Caki2 (cell line): ENCODE measurements at places on chromosomes 16 and 17.

DNA sequence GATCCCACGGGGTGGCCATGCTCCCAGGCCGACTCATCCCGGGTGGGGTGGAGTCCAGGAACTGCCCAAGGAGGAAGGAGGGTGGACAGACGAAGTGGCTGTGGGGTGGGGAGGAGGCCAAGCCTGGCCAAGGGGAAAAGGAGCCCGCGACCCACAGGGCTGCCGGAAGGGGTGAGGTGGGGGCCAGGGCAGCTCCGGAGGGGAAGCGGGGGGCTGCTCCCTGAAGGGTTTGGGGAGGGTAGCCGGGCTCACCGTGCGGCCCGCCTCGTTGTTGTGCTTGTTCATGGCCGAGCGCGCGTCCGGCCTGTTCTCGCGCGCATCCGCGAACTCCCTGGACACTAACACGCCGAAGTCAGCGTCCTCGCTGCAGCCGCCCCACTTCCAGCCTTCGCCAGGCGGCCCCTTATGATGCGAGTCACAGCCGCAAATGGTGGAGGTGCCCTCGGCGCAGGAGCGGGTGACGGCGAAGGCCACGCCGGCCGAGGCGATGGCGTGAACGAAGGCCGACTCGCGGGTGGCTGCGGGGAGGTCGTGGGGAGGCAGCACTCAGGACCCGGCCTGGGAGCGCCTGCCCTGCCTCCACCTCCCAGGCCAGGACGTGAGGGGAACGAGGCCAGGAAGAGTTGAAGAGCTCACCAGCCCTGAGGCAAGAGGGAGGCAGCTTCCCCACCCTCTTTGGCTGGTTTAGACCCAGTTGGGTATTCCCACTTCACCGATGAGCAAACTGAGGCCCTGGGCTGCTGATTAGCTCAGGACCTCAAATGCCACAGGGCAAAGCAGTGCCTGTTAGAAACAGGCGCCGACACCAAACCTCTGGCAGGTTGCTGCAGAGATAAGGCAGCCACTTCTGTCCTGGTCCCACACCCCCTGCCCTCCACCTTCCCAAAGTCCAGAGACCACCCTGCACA lies 48.7 kb downstream of the WNT3 start:
- no peak for DNase-seq

- no peak for DNase-seq
Observed at GRCh38 chr17:74949455-74950115, 13.9 kb downstream of the OTOP3 start.

- no peak for DNase-seq
Observed at GRCh38 chr16:73558219-73558618, 510.3 kb upstream of the ZFHX3 start.

- DNase-seq: no peak
Observed at GRCh38 chr16:89574681-89575246, 794 bp upstream of the CPNE7 start.

GRCh38 chr16:75727221-75727620 lies 931 bp upstream of the CPHXL start:
- no peak for DNase-seq

- DNase-seq: no peak
Observed at GRCh38 chr16:70678121-70678897, 7.5 kb downstream of the MTSS2 start.

DNA sequence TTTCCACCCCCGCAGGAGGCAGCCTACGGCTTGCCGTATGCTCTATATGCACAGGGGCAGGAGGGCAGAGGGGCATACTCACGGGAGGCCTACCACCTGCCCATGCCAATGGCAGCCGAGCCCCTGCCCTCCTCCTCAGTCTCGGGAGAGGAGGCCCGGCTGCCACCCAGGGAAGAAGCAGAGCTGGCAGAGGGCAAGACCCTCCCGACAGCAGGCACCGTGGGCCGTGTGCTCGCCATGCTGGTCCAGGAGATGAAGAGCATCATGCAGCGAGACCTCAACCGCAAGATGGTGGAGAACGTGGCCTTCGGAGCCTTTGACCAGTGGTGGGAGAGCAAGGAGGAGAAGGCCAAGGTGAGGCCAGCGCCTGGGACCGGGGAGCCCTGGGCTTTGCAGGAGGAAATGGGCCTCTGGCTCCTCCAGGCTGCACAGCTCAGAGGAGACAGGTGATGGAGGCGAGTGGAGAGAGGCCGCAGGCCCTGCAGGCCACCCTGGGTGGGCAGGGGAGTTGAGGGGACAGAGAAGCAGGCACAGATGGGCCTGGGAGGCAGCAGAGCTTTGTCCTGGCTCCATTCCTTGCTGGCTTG lies 8.6 kb downstream of the SETD1A start:
- DNase-seq: no peak

- DNase-seq: peak; percentile 81
Observed at GRCh38 chr16:86768999-86769398, 190.7 kb downstream of the FOXL1 start.

DNA sequence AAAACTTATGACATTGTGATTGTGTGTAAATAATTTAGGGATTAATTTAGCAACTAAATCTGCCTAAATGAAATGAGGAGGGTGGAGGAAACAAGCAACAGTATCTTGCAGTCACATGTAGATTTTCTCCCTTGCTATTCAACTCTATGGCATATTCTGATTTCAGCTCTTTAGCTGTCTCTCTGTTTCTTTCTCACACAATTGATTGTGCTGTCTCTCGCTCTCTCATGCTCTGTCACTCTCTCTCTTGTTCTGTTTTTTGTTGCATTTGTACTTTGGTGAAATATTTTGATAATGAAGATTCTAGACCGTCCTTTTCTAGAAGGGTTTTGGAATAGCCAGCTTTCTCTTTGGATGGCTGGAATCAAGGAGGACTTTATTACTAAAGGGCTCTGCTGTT lies 70.6 kb downstream of the BCAS3 start:
- DNase-seq: no peak

DNA sequence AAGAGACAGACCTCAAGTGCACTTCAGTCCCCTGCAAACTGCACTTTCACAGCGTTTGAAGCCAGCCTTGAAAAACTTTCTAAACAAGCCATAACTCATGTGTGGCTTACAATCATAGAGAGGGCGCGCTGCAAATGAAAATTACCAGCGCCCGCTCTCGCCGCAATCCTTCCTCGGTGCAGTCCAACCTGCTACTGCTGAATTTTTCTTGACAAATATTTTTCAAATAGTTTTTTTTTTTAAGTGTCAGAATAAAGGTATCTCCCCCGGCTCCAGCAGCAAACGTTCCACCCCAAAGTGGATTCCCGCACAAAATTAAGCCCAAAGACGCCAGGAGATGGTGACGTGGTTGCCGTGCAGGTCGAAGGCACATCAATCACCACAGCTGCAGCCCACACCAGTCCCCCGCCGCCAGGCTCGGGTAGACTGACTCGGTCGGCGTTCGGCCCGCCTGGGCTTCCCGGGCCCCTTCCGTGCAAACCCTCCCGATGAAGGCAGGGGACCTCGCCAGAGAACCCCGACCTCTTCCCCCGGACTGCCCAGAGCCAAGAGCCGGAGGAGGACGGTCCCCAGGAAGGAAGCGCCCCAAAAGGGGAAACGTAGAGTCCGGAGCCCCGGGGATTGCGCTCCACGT lies 630 bp downstream of the GRB2 start:
- peak; percentile 50 for DNase-seq

- DNase-seq: no peak
Observed at GRCh38 chr17:35726953-35727460, 4.4 kb upstream of the RASL10B start.

- no peak for DNase-seq
Observed at GRCh38 chr16:23667355-23667659, 11.4 kb upstream of the PLK1 start.

DNA sequence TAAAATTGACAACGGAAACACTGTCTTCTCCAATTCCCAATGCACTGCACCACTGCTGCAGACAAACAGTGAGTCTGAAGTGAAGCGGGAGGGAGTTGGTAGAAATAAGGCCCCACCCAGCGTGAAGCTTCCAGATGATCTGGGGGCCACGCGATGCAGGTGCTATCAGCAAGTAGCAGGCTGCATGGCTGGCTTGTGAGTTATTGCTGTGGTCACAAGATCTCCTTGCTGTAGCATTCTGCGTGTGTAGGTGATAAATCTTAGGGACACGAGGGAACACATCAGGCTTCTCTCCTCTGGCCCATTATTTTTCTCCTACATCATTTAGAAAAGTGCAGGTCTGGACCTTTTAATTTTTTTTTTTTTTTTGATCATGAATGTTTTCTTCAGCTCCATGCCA lies 407.6 kb downstream of the TMEM114 start:
- no peak for DNase-seq

GRCh38 chr16:84361546-84361945 lies 6.8 kb upstream of the ATP2C2 start:
- DNase-seq: peak; percentile 62

DNA sequence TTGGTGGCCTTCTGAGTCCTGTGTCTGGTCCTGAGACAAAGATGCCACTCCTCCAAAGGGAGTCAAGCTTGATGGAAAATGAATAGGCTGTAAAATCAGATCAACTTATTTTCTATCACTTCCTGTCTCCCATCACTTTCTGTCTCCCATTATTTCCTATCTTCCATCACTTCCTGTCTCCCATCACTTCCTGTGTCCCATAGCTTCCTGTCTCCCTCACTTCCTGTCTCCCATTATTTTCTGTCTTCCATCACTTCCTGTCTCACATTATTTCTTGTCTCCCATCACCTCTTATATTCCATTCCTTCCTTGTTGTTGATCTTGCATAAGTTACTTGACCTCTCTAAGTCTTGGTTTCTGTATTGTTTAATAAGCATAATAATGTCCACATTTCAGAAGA lies 418.5 kb upstream of the EEF2KMT start:
- no peak for DNase-seq

GRCh38 chr17:46727572-46728348 lies 90.7 kb downstream of the WNT3 start:
- no peak for DNase-seq

GRCh38 chr17:46869296-46869695 lies 17.9 kb downstream of the WNT9B start:
- DNase-seq: no peak

- DNase-seq: no peak
Observed at GRCh38 chr17:32256012-32256700, 9.5 kb upstream of the RHBDL3 start.

DNA sequence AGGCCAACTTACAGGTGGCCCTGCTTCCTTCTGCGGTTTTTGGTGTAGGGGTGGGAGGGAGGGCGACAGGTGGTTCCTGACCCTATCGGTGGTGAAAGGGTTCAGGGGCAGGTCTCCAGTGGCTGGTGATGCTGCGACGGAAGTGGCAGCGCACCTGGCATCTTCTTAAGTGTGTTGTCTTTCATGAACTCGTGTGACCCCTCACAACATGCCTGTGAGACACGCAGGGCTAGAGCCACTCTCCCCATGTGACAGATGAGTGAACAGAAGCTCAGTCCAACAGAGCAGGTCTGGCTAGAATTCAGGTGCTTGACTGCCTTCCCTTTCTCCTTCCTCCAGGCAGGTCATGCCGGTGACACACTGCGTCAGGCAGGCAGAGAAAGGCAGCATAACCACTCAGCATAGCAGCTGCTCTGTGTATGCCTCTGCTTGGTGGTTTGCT lies 8.0 kb downstream of the TNFAIP1 start:
- DNase-seq: no peak

GRCh38 chr16:74743668-74744299 lies 30.8 kb downstream of the FA2H start:
- DNase-seq: peak; percentile 98

GRCh38 chr17:3847165-3847670 lies 1.2 kb upstream of the NCBP3 start:
- DNase-seq: no peak

DNA sequence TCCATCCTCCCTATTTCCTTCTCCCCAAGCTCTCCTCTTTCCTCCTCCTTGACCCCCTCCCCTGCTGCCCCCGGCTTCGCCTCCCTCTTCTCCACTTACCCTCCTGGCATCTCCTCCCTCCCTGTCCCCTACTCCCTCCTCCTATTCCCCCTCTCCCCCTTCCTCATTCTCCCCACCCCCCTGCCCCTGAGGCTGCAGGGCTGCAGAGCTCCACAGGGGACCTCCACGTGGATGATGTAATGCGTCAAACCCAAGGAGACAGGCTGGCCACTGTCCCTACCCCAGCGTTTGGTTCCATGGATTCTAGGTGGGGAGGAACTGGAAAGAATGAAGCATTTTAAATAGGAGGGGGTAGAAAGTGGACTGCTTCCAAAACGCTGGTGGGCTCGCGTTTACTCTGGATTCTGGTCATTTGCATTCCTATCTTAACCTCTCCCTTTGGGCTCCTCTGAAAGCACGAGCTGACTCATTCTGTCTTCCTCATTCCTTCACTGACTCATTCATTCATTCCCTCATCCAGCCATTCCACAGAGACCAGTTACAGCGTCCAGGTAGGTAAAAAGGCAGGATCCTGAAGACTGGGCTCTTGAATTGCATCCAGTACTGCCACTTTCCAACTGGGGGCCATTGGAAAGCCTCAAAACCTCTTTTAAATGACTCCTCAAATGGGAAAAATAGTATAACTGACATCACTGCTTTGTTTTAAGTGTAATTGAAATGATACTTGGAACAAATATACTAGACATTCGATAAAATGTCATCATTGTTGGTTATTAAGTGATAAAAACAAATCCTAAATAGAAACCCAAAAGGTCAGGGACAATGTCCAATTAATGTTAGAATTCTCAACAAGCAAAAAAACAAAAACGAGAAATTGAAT lies 943 bp upstream of the COTL1 start:
- DNase-seq: peak; percentile 98

GRCh38 chr16:66512272-66513110 lies 37.4 kb downstream of the TK2 start:
- DNase-seq: peak; percentile 48

DNA sequence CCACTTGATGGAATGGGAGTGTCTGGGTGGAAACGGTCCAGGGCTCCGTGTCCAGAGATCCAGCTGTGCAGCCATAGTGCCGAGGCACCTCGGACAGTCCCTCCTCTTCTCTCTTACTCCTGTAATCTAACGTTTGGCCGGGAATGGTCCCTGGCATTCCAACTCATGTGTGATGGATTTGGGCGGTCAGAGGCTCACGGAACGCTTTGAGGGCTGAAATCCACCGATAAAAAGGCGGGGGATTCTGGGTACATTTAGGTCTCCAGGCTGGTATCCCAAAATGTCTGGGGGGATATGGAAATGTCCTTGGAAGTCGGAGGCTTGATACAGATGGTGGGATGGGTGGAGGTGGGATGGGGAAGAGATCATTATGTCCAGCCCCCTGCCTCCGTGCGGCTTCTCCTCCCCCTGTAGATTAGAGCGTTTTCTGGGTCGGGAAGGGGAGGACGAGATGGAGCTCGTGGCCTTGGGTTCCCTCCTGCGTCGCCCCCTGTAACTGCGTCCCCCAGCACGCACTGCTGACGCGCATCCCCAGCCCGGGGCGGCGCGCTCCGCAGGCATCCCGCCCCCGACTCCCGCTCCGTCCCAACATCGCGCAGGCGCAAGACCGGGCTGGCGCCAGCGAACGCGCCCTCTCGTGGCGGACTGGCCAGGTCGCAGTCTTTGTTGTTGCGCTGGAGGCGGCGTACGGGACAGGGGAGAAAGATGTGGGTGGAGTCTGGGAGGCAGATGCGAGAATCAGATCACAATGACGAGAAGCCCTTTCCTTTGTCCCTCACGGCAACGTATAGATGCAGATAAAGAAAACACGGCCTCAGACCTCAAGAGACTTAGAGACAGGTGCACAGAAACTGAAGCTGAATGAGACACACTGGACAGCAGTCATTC lies 4.5 kb upstream of the SGCA start:
- DNase-seq: peak; percentile 87

GRCh38 chr16:86015606-86016005 lies 116.6 kb downstream of the IRF8 start:
- no peak for DNase-seq

- DNase-seq: peak; percentile 61
Observed at GRCh38 chr17:42895185-42895555, 5.4 kb upstream of the G6PC1 start.
